ENCODE measurements at places on chromosomes 4 and X.

- peak; percentile 47 for DNase-seq
Measured at GRCh38 chr4:139441029-139441428, 12.9 kb upstream of the RAB33B start.

DNA sequence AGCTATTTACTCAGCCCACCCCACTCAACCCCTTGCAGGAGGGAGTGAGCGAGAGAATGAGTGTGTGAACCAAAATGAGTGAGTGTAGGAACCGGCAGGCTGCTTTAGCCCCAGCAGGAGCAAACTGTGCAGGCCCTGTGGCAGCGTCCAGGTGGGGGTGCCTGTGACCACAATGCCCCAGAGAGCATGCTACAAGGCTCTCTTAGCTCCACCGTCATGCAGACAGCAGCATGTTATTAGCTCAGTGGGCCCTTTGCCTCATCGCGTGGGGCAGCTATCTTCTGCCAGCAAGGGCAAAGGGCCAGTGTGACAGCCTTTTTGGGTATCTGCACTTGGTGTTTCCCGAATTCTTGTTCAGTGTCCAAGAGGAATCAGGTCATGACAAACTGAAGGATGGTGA, 271.3 kb downstream of the GPM6A start:
- no peak for DNase-seq

DNA sequence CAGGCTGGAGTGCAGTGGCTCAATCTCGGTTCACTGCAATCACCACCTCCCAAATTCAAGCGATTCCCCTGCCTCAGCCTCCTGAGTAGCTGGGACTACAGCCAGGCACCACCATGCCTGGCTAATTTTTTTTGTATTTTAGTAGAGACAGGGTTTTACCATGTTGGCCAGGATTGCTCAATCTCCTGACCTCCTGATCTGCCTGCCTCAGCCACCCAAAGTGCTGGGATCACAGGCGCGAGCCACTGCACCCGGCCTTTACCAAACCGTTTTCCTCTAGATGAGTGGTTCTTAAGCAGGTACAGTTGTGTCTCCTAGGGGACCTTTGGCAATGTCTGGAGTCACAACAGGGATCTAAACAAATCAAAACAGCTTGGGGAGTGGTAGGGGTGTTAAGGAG, 11.6 kb downstream of the AMELX start:
- DNase-seq, result no peak

DNA sequence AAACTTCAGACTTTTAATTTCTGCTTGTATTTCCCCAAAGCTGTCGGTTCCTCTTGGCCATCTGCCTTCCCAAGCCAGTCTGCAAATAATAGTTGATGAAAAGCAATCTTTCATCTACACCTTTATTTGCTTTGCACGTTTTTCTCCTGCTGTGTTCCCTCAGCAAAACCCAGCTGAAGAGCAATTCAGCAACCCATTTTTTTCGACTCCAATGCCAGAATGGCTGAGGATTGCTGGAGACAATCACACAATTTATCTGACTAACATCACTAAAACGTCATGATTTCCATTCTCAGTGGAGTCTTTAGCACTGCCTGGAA, 94.3 kb downstream of the GPRIN3 start:
- no peak for DNase-seq

DNA sequence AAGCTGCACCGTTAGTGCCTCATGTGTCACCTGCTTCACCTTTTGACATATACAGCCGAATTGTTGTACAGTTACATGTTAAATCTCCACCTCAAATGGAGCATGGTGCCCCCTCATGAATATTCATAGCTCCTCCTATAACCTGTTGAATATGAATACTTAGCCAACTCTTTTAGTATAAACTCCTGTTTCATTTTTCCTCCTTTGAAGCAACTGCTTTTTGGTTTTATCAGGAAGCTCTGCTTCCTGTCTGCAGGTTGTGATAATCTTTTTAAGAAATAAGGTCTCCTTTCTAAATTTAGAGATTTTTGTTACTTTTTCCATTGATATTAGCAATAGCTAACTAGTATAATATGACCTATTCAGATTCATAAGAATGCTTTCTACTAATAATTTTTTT, 1429.2 kb upstream of the AGA start:
- DNase-seq, result no peak

GRCh38 chr4:175973027-175973923, 92.4 kb upstream of the WDR17 start:
- no peak for DNase-seq

DNA sequence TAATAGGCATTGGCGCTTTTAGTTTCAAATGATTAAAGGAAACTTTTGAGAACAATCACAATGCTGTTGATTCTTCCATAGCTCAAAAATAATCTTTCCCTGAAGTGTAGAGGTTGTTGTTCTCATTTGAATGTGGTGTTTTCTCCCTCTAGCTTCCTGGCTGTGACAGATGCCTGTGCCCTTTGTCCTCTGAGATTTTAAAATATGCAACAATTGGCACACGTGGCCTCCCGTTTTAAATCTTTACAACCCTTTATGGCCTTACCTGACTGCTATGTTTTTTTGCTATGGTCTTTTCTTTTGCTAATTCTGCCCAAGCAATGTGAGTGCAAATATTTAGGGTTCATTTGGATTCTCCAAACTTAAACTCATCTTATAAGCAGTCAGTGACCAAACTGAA, 22.9 kb upstream of the CASK start:
- no peak for DNase-seq

DNA sequence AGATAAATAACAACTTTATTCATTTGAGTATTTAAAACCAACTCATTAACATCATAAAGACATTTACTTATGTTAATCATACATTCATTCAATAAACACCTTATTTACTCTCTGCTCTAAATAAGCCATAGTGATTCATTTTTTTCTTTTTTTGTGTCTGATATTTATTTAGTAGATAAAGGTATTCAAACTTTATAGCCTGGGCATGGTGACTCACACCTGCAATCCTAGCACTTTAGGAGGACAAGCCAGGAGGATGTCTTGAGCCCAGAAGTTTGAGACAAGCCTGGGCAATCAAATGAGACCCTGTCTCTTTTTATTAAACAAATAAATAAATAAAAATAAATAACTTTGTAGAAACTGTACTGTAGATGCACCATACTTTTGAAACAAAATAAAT, 771.3 kb upstream of the PCDH7 start:
- no peak for DNase-seq

DNA sequence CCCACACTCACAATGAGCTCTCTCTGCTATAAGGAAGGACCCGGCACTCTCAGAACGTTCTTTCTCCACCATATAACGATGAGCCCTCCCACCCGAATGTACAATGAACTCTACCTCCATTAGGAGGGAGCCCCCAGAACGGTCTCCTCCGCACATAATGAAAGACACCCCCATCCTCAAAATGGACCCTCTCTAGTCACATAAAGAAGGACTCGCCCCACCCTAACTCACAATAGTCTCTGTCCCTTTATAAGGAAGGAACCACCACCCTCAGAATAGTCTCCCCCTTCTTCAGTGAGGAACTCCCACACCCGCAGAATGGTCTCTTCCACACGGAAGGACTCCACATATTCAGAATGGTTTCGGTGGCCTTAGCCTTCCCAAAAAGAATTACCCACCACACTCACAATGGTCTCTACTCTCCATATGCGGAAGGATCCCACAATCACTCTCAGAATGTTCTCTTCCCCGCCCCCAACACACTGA, 477 bp downstream of the SLC35A2 start:
- DNase-seq, result no peak

- DNase-seq, result peak; percentile 80
Measured at GRCh38 chr4:106502106-106502699, 133.6 kb upstream of the GIMD1 start.

DNA sequence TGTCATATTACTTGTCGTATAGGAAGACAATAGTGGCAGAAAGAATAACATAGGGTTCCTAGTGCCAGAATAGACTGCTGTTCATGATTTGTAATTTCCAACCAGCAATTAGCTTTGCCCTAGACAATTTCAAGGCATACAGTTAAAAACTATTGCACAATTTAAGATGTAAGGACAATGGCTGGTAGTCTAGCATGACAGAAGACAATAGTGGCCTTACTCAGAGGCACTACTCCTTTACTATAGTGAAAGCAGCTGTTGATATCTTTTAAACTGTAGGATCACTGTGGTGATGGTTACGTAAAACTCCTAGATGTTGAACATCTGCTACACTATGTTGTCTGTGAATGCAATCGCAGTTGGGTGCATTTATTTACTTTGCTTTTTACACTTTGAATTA, 234.5 kb downstream of the RBMX2 start:
- no peak for DNase-seq

- no peak for DNase-seq
Measured at GRCh38 chrX:34880656-34881055, 61.9 kb upstream of the FAM47B start.

DNA sequence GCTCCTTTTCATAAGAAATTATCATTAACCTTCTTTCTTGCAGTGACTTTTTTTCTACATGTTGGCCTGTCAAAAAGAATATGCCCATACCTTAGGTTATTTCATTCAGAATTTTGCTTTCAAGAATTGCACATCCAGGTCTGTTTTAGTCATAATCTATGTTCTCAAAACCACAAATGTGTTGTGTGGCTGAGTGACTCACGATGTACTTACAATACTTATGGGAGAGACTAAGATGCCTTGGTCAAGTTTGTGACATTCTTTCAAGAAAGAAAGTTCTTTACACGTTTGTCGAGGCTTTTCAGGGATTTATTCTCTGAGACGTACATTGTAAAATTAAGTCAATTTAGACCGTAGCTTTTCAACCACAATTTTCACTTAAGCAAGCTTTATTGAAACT, 396.7 kb downstream of the FSTL5 start:
- DNase-seq, result no peak

DNA sequence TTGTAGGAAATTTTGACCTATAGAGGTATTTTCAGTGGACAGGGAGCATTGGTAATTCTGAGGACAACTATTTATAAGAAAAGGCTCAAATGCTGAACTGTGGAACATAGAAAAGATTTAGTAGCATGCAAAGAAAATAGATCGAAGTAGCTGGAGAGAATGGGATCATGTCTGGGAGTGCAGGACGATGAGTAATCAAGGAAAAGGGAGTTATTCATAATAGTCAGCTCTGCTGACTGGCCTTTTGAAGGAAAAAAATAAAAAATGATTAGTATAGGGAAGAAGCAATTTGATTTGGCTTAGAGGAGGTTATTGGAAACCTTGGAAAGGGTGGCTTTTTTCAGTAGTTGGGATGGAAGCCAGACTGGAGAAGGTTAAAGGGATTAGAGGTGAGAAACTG, 22.9 kb upstream of the ANK2 start:
- no peak for DNase-seq

- no peak for DNase-seq
Measured at GRCh38 chr4:158125310-158125709, 47.5 kb downstream of the GASK1B start.

GRCh38 chr4:73053974-73054480, 15.5 kb downstream of the COX18 start:
- DNase-seq, result no peak

- DNase-seq, result no peak
Measured at GRCh38 chr4:123133397-123134050, 211.1 kb upstream of the NUDT6 start.

DNA sequence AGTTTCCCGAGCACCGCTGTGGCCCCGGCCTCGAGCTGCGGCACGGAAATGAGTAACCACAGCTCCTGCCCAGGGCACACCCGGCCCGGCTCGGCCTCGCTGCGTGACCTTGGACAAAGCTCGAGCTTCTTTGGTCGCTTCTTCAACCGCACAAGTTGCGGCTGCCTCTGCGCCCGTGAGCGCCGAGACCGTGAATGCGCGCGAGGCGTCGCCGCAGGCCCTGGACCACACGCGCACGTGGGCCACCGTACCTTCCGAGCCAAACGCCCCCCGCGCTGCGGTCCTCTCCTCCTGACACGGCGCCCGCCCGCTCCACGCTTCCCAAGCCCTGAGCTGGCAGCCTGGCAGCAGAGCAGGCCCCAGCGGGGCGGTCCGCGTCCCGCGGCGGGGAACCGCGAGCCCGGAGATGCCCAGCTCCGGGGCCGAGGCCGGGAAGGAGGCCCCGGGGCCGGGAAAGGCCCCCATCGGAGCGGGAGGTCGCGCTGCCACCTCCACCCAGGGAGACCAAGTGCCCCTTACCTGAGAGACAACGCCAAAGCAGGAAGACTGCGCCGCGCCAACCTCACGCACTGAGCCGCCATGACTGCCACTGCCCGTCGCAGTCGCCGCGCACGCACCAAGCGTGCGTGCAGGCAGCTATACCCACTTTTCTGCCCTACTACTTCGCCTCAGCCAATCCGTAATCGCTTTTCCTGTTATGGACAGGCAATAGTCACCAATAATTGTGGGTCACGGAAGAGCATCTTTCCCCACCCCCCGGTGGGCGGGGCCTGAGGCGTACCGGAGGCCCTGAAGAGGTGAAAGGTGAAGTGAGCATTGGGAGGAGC, at the start of gene GRPEL1:
Gene GRPEL1, minus strand, starts transcription at position 613 of the 827 bp plus-strand sequence. Its CDS starts 32 bp downstream, at position 581.
- peak; percentile 99 for DNase-seq

GRCh38 chrX:79270401-79270800, 96.7 kb downstream of the ITM2A start:
- DNase-seq, result peak; percentile 19

DNA sequence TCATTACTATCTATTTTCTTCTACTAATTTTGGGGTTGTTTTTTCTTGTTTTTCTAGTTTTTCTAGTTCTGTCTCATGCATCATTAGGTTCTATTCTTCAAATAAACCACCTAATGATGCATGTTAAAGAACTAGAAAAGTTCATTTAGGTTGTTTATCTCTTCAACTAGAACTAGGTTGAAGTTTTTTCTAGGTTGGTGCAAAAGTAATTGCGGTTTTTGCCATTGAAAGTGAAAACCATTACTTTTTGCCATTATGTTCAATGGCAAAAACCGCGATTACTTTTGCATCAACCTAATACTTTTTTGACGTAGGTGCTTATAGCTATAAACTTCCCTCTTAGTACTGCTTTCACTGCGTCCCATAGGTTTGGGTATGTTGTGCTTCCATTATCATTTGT, 64.4 kb upstream of the SLC7A3 start:
- DNase-seq, result no peak

DNA sequence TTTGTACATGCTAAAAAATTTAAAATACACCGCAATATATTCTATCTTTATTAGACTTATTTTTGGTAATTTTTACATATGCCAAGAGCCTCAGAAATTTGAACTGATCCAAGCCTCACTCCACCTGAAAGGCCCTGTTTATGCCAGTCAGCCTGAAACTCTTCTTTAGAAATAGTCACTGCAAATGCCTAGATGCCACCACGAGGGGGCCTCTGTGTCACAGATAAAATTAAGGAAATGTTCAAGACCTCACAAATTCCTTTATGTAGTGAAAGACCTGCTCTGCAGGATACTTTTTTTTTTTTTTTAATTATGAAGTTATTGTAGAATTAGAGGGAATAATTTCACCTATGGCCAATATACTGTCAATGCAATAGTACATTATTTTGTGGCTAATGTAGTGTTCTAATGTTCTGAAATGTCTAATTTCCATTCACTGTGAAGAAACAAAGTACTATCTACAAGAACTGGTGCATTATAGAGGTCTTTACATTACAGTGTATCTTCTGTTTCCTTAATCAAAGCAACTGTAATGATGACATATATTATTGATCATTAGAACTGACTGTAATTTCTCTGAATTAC, 69.8 kb downstream of the DTHD1 start:
- DNase-seq, result peak; percentile 33
